ENCODE measurements at places on chromosomes 1 and 21.

DNA sequence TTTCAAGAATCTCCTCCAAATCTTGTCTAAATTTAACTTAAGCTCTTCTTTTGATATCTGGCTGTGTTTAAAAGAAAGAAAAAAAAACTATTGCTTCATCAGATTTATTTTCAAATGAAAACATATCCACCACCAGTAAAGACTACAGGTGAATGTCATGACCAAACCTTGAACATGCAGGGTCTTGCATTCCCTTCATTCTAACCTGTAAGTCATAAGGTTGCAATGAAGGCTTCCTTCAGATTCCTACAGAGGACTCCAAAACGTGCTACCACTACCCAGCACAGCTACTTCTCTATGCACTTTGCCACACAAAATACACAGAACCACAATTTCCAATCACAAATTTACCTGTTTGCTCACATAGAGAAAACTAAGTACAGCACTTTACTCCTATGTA is 26.3 kb downstream of the FRRS1 start:
- DNase-seq = no peak

DNA sequence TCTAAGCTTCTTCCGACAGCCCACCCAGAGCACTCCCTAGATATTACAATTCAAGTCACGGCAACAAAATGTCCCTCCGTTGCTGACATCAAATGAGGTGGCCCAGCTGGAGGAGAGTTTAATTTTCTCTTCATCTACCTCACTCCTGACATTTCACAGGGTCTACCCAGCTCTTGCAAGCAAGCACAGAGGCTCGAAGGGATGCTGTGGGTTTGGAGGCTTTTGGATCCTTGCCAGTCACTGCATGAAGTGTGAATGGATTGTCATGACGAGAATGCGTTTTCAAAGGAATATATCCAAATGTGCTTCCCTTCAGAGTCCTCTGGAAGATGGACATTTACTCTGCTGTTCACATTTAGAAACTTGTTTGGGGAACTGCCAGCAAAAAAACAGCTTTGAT is 33.5 kb downstream of the CAPN8 start:
- no peak for DNase-seq

GRCh38 chr1:32695098-32695904 is 7.3 kb downstream of the SYNC start:
- no peak for DNase-seq

GRCh38 chr1:160674415-160674814 is 27.6 kb upstream of the SLAMF1 start:
- DNase-seq = no peak

GRCh38 chr1:83087851-83088250 is 911.1 kb downstream of the TTLL7 start:
- no peak for DNase-seq
